Mammary epithelial cell (primary cell): ENCODE measurements at places on chromosomes 12 and 14. TPM values are rescaled to one million over a fixed set of nuclear protein-coding genes. Genes with fewer than 3 reads are reported as not detected.

- DNase-seq: no peak
Observed at GRCh38 chr14:62711351-62712023, 333.8 kb downstream of the KCNH5 start.

DNA sequence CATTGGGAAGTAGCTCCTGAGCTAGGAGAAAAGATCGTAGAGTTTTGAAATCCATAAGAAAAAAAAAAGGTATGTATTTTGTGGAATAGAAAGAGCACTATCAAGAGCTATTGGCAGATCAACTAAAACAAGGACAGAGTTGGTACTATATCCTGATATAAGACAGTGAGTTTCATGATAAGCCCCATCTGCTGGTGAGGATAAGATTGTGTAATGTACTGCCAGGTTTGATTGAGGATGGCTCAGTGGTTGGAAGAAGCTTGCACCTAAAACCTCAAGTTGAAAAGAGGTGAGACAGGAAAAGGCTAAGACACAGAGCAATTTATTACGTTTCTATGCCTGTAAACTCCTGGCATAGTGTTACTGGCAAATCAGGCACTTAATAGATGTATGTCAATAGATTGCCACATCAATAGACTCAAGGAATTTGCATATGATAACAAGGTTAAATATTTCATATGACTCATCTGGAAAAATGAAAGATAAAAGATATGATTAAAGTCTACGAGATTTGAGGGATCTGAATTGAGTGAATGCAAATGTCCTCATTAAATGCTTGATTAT is 525.6 kb downstream of the FLRT2 start:
- DNase-seq: no peak

DNA sequence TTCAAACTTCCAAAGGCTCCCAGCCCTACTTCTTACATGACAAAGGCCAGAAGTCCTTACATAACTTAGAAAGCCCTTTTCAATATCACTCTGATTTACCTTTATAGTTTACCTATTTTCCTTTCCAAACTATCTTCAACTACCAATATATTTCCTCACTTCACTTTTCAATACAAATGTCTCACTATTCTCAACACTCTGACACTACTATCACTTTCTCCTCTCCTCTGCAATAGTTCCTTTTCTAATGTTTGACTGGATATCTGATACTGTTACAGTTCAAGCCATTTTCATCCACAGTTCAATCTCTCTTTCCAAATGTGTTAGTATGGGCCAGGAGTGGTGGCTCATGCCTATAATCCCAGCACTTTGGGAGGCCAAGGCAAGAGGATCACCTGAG is 3.3 kb downstream of the SARNP start:
- no peak for DNase-seq

DNA sequence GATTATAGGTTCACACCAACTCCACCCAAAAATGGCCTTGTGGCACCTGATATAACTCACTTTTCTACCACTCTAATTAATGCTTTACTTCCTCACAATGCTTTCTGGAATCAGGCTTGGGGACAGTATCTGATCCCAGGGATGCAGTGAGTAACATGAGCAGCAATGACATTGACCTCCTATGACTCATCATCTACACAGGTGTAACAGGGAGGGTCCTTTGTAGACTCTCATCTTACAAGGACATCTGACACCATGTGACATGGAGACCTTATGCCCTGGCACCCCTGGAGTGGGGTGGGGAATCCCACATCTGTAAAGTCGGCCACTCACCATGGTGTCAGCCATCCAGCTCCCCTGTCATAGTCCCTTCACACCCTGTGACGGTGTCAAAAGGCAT is 586.4 kb downstream of the MED13L start:
- no peak for DNase-seq

- no peak for DNase-seq
Observed at GRCh38 chr12:115953450-115953849, 324.0 kb downstream of the MED13L start.

DNA sequence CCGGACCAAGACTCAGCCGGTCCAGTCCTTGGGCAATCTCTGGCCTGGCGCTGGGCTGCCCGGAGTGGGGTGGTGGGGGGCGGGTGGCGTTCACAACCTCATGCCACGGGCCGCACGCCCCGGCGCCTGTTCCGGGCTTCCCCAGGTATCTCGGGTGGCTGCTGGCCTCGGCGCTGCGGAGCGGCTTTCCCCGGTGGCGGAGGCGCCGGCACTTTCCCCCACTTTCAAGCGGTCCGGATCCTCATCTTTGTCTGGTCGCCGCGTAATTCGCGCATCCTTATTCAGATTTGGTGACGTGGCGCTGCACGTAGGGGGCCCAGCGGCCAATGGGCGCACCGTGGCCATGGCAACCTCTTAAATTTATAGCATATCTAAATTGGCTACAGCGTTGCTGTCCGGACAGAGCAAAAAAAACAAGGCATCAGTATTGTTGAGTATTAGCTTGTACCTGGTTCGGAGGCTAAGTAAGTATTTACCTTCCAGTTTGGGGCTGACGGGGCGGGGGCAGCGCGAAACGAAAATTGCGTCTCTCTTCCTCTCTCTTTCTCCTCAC is at the start of gene LHX5:
LHX5 (minus strand) TSS at position 253 of the 553 bp plus-strand sequence. CDS start 373 bp downstream, outside the sequence.
- no peak for DNase-seq

DNA sequence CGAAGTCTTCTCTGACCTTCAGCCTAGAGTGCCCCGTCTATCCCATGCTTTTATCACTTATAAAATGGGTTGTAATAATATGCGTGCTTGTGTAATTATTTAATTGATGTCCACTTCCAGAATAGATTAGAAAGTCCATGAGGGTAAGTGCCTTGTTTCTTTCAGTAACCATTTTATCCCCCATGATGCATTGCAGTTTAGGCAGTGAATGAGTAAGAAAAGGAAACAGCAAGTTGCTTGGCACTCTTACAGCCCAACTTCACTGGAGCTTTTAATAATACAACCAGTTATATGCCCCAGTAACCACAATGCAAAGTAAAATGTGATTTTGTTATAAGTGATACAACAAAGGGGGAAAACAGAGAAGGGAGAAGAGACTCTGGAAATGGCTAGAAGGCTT is 287.3 kb downstream of the MED13L start:
- no peak for DNase-seq

Gene TAS2R46
- polyA plus RNA-seq: not detected

Gene ANG
- 4.1 TPM for polyA plus RNA-seq

Gene ANO2
- polyA plus RNA-seq: 0.26 TPM

Gene TPPP2
- not detected for polyA plus RNA-seq

Gene FOXG1
- not detected for polyA plus RNA-seq

Gene CDKN1B
- polyA plus RNA-seq: 4.7 TPM

Gene LRTM2
- not detected for polyA plus RNA-seq

Gene NT5DC3
- 8.8 TPM for polyA plus RNA-seq
